ENCODE measurements at places on chromosomes 12 and 14. TPM values are rescaled to one million over a fixed set of nuclear protein-coding genes. Genes with fewer than 3 reads are reported as not detected.

Gene CIDEB
- 1.8 TPM for total RNA-seq

Gene TM9SF1
- 40.8 TPM for total RNA-seq

Gene TPH2
- not detected for total RNA-seq

Gene FAM186B
- 0.26 TPM for total RNA-seq

Gene TAS2R8
- not detected for total RNA-seq

Gene MYL6B
- 265 TPM for total RNA-seq

Gene MIPOL1
- 28.5 TPM for total RNA-seq

Gene EPYC
- total RNA-seq = not detected

- DNase-seq = peak; percentile 22
Observed at GRCh38 chr12:111457577-111457976, 51.9 kb downstream of the SH2B3 start.

DNA sequence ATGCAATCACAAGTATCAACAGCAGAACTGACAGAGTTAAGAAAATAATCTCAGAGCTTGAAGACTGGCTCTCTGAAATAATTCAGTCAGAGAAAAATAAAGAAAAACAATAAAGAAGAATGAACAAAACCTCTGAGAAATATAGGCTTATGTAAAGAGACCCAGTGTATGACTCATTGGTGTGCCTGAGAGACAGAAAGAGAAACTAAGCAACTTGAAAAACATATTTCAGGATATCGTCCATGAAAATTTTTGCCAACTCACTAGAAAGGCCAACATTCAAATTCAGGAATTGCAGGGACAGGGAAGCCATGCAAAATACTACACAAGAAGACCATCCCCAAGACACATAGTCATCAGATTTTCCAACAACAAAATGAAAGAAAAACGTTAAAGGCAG, 56.2 kb downstream of the APOBEC1 start:
- DNase-seq = no peak

DNA sequence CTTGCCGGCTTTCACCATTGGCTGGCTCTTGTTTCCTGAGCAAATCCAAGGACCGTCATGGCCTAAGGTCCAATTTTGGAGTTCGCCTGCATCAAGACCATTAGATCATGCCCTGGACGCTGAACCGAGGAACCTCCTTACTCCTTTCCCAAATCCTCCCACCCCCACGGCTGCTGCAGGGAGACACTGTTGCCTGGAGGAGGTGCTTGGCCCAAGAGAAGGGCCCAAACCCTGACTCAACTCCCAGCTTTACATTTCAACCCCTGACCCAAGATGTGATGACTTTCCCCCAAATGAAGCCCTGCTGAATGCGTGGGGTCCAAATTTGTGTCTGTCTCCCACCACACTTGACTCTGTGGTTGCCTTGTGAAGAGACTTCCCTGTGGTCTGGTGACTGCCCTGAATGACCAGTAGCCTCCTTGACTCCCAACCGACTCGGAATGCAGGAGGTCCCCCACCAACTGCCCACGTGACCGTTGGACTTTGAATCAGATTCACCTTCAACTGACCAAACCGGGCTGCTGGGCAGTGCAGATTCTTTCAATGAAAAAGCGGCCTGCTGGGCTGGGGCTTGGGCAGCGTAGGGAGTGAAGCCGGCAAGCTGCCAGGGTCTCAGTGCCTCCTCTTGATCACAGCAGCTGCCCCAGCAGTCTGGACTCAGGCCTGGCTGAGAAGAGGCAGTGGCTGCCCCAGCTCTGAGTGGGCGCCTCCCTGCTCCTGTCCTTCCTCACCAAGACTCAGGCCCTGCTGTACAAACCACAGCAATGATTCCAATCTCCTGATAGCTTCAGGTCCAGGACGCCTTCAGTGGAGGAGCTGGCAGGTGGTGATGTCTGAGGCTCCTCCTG, 46.7 kb upstream of the OASL start:
- no peak for DNase-seq

- DNase-seq = no peak
Observed at GRCh38 chr14:88422047-88422446, 36.6 kb downstream of the SPATA7 start.

DNA sequence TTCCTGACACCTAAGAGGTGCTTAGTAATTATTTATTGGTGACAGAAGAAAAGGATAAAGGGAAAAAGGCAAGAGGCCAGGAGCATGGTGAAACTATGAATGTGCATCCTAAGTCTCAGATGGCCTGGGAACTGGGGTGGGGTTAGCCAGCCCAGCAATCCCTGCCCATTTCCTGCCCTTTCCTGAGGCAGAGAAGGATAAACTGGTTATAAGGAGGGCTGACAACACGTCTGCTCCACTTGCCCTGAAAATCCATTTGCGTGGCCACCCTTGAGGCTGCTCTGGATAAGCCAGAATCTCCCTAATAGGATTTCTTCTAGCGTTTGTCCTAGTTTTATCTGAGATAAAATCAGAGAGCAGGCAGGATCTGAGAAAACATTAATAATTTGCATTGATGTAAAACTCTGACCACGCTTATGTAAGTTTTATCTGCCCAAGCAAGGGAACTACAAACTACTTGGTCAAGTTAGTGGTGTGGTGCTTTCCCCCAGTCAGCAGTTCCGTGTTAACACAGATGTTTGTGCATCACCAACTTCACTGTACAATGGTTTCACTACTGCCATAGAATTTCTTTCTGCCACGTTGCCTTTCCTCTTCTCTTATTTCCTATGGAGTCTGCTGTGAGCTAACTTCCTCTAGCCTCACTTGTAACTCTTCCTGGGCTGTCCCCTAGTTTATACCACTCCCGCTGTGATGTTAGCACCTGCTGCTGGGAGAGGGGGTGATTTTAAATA, 392.7 kb downstream of the RPS29 start:
- no peak for DNase-seq

DNA sequence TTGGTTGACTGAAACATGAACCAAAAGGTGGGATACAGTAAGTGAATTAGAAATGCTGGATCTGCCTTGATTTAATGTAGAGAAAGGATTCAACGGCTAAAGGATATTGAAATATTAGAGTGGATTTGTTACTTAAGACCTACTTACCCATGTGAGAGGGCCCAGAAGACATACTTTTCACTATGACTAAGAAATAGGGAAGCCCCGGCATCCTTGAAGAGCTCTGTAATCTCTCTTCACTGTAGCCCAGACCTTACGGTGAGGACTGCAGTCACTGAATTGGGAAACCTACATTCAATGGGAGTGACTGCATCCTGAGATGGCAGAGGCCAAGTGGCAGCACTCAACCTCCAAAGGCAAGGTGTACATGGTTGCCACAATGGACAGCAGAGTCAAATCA, 52.5 kb downstream of the KANSL2 start:
- no peak for DNase-seq

- peak; percentile 76 for DNase-seq
Observed at GRCh38 chr12:45050751-45051571, at the start of gene DBX2. Gene DBX2, minus strand, starts transcription at chr12:45051099. Its CDS starts 172 bp downstream, at chr12:45050927.

GRCh38 chr12:78004249-78005093, 173.8 kb downstream of the NAV3 start:
- DNase-seq = no peak

DNA sequence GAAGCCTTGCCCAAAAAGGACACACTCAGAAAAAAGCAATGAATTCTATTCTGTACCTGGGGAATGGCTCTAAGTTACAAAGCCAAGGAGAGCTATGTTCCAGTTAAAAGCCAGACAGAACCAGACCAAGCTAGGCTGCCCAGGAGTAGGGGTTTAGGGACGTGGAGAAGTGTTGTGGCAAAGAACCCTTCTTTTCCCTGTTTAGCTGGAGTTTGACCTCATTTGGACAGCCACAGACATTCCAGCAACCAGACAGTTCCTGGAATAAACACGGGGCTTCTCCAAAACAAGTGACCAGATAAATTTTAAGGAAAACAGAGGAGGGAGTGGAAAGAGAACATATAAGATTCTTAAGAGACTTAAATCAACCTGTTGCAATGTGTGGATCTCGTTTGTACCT, 62.3 kb downstream of the GCH1 start:
- DNase-seq = no peak

- peak; percentile 66 for DNase-seq
Observed at GRCh38 chr12:106135075-106135474, 3.7 kb downstream of the NUAK1 start.

DNA sequence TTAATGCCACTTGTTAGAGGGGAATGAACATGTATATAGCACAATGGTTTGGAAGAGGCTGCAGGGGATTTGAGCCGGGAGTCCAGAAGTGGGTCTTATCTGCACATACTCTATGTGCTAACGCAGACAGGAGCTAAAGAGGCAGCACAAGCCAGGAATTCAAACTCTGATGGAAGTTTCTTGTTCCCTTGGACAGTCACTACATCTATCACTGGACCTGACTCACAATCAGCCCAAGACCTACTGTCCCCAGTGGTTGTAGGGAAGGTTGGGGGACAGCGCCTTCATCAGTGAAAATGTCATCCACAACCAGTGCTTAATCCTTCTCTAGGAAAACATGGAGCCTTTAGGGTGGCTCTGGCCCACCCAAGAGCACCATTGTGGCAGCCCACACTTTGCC, 107.8 kb downstream of the GCH1 start:
- DNase-seq = peak; percentile 21

DNA sequence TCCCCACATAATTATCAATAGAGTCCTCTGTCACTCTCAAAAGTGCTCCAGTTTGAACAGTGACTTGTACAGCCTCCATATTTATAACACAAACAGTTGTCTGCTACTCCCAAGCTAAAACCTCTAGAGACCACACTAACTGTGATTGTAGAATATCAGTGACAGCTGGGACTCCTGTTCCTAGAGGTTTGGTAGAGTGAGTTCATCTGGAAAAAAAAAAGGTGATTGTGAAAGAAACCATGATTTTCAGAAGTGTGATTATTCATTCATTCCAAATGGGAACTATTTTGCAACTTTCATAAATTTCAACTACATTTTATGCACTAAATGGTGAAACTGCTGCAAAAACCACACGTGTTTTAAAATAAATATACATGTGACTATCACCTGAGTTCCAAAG, 128.0 kb upstream of the PLXNC1 start:
- no peak for DNase-seq

GRCh38 chr14:75537071-75537470, 14.8 kb downstream of the BATF start:
- DNase-seq = no peak

- no peak for DNase-seq
Observed at GRCh38 chr14:50839048-50839447, 8.1 kb upstream of the NIN start.

DNA sequence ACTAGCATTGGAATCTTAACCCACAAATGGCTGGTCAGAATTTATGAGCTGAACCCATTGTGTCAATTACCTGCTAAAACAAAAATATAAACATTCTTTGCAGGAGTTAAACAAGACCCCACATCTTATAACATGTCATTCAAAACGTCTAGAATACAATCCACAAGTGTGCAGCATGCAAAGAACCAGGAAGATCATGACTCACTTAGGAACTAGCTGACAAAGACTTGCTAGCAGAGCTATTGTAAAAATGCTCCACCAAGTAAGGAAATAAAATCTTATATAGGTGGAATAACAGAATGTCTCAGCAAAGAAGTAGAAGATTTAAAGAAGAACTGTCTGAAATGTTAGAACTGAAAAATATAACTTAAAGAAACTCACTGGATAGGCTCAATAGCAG, 26.5 kb upstream of the POC1B start:
- no peak for DNase-seq

GRCh38 chr14:61568572-61569011, 126.7 kb upstream of the HIF1A start:
- peak; percentile 87 for DNase-seq

DNA sequence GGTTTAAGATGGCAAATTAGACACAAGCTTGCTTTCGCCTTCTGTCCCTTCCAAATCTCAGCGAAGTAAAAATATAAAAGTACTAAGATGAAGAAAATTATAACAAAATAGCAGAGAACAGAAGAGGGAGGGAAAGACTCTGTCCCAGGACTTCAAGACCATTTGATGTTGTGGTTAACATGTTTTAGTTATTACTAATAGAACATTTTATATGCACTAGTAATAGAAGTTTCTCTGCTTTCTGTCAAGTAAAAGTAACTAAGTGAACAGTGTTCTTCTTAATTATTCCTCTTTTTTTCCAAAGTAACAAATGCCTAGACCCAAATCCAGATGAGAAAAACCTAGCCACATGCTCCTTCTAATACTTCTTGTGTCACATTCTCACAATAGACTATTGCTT, 85.1 kb upstream of the DAAM1 start:
- DNase-seq = no peak

- DNase-seq = no peak
Observed at GRCh38 chr14:43145361-43145760, 1361.7 kb downstream of the FSCB start.

GRCh38 chr12:109555431-109556315, 17.6 kb downstream of the MMAB start:
- DNase-seq = no peak

DNA sequence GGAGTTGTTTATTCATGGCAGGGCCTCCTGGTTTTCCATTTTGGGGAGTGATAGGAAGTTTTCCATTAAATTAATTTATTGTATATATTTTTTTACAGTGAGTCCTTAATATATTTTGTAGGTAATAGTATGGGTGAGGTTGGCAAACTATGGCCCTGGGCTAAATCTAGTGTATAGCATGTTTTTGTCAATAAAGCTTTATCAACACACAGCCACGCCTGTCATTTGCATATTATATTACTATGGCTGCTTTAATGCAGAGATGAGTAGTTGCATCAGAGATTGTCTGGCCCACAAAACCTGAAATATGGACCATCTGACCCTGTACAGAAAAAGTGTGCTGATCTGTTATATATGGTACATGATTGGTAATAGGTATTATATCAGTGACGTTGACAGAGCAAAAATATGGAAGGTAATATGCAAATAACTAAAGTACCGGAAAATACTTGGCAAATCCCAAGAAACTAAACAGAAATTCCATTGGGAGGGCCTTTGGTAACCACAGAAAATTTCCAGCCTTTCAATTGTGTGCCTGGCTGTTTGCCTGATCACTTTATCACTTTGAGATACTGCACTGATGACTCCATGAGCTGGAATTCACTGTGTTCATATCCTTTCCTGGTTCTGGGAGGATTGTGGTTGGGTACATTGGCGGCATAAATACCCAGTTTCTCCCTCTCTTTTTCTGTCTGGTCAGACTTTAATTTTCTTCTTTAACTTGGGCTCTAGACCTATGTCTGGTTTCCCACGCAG, 61.7 kb upstream of the RFLNA start:
- DNase-seq = no peak

- DNase-seq = no peak
Observed at GRCh38 chr12:26891704-26892103, 46.1 kb downstream of the INTS13 start.

DNA sequence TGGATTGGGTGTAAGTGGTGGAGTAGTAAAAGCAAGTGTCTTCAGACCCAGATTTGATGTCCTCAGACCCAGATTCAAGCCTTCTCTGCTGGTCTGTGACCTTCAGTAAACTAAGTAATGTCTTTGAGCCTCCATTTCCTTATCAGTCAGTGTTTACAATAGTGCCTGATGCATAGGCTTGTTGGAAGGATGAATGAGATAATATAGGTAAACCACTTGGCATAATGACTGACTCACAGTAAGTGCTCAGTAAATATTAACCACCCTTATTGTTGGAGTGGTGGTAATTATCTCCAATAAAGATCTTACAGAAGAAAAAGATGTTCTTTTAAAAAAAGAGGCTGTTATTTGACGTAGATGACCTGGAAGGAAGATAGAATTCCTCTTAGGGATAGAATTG, 86.2 kb downstream of the IGF1 start:
- DNase-seq = no peak

GRCh38 chr12:53196486-53196885, 10.6 kb downstream of the ITGB7 start:
- peak; percentile 65 for DNase-seq

GRCh38 chr12:116074686-116075085, 202.8 kb downstream of the MED13L start:
- DNase-seq = no peak

- DNase-seq = no peak
Observed at GRCh38 chr14:66403183-66403582, 83.0 kb upstream of the CCDC196 start.

GRCh38 chr12:121903202-121903601, 14.6 kb downstream of the PSMD9 start:
- DNase-seq = no peak
